Calu3 (cell line): ENCODE measurements at places on chromosomes 7 and 10.
A peak's percentile ranks its signal among the peaks of the same experiment; 100 is the strongest.

- DNase-seq: no peak
Observed at GRCh38 chr7:114689406-114689805, 232.5 kb upstream of the MDFIC start.

DNA sequence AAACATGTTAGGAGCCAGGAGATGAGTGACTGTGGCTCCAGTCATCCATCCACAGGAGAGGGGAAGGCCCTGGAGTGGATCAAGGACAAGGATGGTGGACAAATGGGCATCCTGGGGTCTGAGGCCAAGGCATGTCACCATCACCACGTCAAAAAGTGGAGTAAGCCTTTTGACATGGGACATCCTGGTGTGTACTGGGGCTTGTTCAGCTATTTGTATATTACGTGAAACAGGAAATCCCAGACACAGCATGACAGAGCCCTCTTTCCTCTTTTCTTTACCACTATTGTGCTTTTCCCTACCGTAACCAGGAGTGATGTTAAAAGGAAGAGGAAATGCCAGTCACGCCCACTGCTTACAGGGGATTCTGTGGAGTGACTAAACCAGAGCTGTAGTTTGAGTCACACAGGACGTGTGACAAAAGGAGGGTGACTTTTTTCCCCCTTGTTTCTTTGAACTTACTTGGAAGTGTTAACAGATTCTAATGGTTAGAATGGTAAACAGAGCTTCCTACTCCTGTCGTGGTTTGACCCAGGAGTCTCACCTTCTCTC, 15.4 kb downstream of the ACSL5 start:
- DNase-seq: peak; percentile 62

GRCh38 chr7:89926701-89927100, 227.6 kb upstream of the STEAP1 start:
- no peak for DNase-seq

DNA sequence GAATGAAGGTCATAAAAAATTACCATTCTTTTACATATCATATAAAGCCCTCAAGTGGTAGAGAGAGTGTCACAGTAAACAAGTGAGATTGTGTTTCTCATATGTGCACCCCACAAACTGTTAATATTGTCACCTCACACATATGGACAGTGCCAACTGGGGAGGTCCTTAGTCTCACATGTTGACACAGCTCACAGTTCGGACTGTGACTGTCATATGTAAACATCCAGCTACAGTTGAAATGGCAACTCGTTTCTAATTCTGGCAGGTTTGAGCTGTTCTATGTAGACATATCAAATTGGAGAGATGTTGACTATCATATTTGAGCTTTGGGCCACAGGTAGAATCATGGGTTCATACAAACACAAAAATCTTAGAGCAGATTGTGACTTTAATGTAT, 39.4 kb upstream of the ZNF107 start:
- DNase-seq: no peak

DNA sequence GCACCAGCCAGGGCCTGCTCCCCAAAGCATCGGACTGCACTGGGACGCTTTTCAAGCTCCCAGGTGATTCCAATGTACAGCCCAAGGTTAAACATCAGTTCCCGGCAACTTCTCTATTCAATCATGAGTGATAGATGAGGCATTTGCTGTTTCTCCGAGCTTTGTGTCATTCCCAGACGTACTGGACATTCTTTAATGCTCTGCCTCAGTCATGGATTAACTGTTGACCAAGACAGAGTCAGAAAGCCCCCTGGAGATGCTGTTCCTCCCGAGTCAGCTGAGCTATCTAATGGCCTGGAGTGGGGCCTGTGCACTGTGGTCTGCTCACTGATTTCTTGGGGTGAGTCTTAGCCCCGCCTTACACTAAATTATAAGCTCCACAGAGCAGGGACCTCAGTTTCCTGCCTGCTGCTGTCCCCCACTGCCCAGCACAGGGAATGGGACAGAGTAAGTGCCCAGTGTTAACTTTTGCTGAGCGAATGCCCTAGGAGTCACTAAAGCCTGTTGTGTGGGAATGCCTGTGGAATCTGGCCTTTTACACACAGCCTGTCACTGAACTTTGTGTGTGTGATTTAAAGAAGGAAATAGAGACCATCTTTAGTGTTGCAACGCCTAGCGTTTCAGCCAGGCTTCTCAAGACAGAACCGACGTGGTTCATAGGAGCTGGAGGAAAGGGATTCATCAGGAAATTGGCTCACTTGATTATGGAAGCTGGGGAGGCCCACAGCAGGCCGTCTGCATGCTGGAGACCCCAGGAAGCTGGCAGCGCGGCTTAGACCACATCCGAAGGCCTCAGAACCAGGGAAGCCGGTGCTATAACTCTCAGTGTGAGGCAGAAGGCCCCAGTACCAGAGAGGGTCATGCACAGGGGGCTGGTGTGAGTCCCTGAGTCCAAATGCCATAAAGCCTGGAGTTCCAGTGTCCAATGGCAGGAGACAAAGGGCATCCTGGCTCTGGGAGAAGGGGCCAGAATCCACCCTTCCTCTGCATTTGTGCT, 29.3 kb upstream of the RNF32 start:
- no peak for DNase-seq

DNA sequence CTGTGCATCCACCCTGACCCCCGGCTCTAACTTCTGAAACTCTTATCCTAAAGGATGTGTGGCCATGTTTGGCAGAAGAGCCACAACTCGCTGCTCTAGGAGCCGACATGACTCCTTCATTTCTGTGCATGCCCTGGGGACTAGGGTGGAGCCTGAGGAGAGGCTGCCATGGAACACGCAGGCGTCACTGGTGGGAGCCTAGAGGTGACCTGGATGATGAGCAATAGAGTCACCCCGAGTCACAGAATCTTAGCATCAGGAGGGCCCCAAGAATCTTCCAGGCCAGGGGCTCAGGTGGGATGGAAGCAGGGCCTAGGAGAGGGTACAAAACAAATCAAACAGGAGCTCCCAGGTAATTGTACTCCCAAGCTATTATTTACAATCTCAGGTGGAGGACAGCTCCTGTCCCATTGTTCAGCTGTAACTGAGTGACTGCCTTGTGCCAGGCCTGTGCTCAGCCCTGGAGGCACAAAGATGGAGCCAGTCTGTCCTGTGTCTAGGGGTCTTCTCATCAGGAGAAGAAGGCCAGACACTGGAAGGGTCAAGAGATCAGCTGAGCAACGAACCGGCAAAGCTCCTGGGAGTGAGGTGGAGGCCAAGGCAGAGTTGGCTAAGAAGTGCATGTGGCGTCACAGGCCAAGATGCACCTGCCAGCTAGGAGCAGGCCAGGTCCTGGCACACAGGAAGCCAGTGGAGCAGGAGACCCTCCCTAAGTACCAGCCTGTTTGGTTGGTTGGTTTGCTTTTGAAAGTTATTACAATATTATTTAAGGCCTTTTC, 5.8 kb upstream of the ZNF22 start:
- DNase-seq: no peak

- no peak for DNase-seq
Observed at GRCh38 chr10:119450606-119451299, 91.8 kb downstream of the RGS10 start.

GRCh38 chr10:103564776-103565520, 71.4 kb downstream of the NEURL1 start:
- DNase-seq: no peak

DNA sequence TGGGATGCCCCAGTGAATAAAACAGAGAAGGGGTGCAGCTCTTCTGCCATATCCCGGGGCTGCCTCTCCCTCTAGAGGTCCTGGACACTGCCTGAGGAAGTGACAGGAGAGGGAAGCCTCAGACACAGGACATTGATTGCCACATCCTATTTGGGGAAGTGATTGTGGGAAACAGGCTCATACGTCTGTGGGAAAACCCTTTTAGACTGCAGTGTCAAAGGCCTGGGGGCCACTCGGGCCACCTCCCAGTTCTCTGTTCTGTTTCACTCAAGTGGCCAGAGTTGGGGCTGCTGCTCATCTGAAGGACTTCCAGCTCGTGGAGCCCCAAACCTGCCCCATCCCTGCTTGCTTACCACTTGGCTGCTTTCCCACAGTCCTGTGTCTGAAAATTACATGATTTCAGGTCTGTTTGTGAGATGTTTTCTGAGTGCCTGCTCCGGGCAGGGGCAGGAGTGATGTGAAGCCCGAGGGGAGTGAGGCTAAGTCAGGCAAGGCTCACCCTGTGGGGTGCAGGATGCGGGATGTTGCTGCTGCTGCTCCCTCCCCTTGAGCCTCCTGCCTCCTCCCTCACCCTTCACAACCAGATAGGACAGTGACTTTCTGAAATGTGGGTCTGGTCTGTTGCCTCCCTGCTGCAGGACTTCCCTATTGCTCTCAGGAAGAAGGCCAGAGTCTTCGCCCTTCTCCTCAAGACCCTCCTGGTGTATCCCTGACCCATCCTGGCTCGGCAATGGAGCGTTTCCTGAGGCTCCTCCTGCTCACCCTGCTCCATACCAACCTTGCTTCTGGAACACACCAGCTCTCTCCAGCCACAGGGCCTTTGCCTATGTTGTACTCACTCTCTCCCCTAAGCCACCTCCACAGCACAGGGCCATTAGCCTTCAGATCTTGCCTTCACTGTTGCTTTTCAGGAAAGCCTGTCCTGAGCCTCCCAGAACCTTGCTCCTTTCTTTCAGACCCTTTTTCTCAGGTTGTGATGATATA, 58.4 kb downstream of the NEURL1 start:
- no peak for DNase-seq

GRCh38 chr10:34031400-34031799, 696.9 kb upstream of the NRP1 start:
- DNase-seq: no peak

DNA sequence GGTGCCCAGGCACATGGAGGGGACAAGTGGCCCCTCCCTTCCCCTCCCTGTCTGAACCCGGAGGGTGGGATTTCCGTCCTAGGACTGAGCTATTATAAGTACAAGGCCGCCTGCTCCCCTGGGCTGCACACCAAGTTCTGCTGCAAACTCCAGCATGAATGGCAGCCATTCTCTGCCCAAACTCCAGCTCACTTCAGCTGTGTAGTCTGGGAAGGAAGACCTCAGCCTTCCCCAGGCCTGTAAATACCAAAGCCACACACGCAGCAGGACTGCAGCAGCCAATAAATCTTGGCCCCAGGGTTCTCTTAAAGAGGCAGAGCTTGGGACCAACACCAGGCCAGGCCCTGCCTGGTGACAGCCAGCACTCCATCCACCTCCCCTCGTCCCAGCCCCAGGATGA, 291.3 kb upstream of the ZMIZ1 start:
- no peak for DNase-seq
